ENCODE measurements at places on chromosomes 13 and 19.

GRCh38 chr13:113963376-113963775, 10.5 kb downstream of the C13orf46 start:
- DNase-seq: no peak

GRCh38 chr19:38319421-38320258, at the start of gene KCNK6:
TSS of gene KCNK6 (plus strand) at chr19:38319845. CDS start at chr19:38319951, 106 bp downstream.
- no peak for DNase-seq

DNA sequence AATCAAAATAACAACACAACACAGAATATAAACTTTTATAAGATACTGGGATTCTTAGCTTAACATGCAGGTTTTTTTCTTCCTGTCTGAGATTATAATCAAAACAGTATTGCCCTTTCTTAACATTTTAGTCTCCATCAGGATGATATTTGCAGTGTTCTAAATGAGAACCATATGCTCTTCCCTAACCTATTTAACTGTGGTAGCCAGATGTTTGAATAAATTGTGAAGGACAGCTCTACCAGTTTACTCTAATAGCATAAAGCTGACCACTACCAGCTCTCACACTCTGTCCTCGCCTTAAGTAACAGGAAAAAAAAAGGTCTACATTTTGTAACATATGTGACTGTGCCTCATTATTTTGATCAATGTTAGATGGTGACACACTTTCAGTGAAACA, 618.7 kb upstream of the SGCG start:
- no peak for DNase-seq

GRCh38 chr19:2282062-2282861, at the start of gene PEAK3:
TSS of gene PEAK3 (minus strand) at chr19:2282175. CDS start at chr19:2280931, 1,244 bp downstream.
- peak; percentile 38 for DNase-seq

GRCh38 chr13:58376775-58377174, 745.2 kb downstream of the PCDH17 start:
- DNase-seq: no peak

DNA sequence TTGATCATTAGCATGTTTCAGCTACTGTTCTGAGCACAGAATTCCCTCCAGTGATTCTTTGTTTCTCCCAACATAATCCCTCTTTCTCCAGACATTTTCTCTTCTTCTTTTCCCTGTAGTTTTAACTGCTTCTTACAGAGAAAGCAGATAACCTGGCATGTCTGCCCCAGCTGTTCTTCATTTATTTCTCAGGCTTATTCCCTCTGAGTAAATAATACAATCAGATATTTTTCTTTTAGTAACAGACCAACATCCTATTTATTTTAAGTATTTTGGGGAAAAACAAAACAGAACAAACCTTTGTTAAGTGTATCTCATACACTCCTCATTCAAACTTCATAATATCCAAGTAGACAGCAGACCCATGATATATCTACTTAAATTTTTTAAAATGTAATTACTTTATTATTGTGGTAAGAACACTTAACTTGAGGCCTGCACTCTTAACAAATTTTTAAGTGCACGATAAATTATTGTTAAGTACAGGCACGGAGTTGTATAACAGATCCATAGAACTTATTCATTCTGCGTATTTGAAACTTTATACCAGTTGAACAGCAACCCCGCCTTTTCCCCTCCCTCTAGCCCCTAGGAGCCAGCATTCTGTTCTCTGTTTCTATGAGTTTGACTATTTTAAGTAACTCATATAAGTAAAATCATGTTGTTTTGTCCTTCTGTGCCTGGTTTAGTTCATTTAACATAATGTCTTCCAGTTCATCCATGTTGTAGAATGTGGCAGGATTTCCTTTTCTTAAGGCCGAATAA, 540.0 kb downstream of the LMO7 start:
- no peak for DNase-seq

GRCh38 chr19:28396287-28396831, 816.6 kb downstream of the UQCRFS1 start:
- DNase-seq: no peak
